ENCODE measurements at places on chromosomes 12 and 14.
A peak's percentile ranks its signal among the peaks of the same experiment; 100 is the strongest.

DNA sequence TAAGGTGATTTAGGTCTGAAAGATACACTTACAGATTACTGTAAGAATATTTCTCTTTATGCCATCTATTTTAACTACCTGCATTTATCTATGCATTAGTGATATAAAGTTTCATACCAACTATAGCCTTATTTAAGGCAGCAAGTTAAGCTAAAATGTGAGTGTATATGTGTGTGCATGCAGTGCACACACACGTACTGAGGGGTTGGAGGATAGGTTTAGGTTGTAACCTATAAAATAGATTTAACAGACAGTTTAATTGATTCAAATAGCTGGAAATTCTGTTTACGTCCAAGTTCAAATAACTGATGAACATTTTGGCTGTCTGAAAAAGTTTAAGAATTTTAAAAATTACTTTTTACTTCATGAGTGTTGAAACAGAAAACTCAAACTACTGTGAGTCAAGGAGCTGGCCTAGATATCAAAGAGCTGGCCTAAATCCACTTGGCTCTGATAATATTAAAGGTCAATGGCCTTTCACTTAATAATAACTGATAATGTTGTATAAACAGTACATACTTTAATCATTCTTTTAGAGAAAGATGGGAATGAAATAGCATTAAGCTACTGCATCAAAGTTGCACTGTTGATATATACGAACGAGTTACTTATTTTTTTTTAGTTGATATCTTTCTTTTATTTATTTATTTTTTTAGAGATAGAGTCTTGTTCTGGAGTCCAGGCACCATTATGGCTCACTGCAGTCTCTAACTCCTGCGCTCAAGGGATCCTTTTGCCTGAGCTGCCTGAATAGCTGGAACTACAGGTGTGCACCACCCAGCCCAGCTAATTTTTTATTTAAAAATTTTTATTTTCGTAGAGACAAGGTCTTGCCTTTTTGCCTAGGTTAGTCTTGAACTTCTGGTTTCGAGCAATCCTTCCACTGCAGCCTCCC, 13.8 kb upstream of the KCNJ8 start:
- no peak for DNase-seq

GRCh38 chr14:33918256-33918655, 32.6 kb downstream of the EGLN3 start:
- no peak for DNase-seq

DNA sequence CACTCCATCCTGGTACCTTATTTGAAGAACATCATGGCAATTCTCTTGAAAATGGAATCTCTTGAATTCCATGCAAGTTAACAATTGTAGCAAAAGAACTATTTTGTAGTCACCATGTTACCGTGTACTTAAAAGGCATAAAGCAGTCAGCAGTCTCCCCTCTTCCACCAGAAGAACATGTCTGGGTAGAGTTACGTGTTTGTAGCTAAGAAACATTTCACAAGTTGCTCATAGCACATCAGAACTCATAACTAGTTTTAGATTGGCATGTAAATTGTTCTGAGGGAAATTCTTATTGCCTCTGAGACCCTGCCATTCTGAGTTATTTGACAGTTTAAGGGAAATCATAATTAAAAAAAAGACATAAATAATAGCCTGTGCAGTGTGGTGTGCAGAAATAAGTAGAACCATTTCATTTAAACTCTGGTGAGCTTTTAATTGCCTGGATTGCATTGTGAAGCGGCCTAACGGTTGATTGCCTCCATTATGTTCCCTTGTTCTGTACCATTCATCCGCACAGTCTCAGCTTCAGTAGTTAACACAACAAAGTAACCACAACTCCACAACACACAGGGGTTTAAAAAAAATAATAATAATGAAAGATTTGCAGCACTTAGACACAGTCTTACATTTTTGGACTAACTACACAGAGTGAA, 2.6 kb downstream of the LMO3 start:
- DNase-seq = no peak

- peak; percentile 9 for DNase-seq
Observed at GRCh38 chr14:33317675-33318074, 379.0 kb downstream of the NPAS3 start.

GRCh38 chr12:10661338-10661737, 12.5 kb downstream of the STYK1 start:
- DNase-seq = peak; percentile 35

- DNase-seq = no peak
Observed at GRCh38 chr12:57046086-57046791, 3.7 kb downstream of the MYO1A start.

DNA sequence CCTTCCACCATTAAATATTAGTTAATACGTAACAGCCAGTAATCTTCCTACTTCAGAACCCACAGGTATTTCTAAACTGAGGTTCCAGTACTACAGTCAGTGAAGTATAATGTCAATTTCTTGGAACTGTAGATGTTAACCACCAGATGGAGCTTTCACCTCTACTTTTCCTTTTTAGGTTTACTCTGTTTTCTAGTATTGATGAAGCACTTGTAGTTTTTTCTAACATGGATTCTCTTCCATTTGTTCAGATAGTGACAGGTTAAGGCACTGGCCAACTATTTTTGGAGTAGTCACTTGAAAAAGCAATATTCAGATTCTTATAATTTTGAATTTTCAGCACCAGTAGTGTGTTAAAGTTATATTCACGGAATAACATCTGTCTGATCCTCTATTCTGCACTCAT, 4.6 kb upstream of the SEC23A start:
- peak; percentile 31 for DNase-seq

DNA sequence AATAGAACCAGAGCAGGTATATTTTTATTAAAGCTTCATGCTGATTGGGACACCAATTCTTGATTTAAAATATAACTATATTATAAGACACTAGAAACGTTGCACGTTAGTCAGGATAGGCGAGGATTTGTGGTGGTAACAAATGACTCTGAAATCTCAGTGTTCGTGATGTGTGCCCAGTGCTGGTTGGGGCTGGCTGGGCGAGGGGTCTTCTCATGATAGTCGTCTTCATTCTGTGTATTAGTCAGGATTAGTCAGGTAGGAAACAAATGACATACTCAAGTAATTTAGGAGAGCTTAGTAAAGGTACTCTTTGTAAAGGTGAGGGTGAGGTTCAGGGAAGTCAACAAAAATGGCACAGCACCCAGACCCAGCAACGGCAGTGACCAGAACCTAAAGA, 73.9 kb upstream of the HIF1A start:
- DNase-seq = no peak

GRCh38 chr14:35180179-35180578, 57.8 kb downstream of the PRORP start:
- no peak for DNase-seq

GRCh38 chr12:96261557-96261956, 67.4 kb downstream of the ELK3 start:
- no peak for DNase-seq

GRCh38 chr12:26748412-26748740, 84.6 kb downstream of the ITPR2 start:
- DNase-seq = no peak

DNA sequence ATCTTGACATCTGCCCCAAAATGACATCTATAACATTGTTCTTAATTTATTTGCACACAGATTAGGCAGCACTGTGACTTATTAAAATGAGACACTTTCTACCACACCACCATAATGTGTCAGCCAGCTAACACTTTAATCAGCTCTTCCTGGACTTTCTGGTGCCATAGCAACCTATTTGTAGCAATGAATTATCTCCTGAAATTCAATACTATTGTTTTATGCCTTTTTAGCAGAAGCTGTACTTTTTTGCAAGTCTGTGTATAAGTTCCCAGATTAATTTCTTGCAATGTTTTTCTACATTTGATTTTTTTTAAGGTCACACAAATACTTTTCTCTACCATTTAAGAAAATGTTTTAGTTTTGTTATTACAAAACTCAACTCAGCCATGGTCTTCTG, 72.8 kb upstream of the SAV1 start:
- peak; percentile 22 for DNase-seq

- DNase-seq = no peak
Observed at GRCh38 chr14:67566908-67567307, 33.2 kb downstream of the PIGH start.

GRCh38 chr14:68309616-68310015, 483.3 kb downstream of the ZFP36L1 start:
- peak; percentile 10 for DNase-seq

DNA sequence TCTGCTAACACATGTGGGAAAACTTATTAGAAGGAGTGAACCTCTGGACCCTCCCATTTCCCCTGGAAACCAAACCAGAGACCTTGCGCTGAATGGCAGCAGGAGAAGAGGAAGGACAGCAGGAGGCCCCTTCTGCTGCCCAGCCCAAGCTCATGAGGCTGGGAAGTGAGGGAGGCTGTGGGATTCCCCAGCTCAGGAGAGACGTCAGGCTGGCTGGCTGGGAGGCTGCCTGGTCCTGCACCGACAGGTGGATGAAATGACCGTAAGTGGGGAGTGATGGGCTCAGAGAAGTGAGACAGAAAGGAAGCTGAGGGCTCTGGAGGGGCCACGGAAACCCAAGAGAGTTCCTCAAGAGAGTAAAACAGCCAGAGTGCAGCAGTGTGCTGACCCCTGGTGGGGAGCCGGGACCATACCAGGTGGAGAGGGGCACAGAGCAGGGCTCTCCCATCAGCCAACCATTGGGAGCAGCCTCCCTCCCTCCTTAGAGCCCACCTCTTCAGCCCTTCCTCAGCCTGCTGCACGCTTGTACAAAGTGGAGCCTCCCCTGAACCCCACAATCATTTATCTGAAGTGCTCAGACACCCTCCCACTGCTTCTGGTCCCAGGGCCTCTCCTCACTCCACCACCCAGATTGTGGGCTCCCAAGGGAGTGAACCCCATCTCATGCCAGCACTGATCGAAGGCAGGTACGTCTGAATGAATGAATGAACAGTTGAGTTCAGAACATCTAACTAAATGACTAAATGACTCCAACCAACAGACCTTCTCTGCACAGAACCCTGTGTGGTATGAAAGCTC, 14.0 kb downstream of the TAMALIN start:
- peak; percentile 55 for DNase-seq

GRCh38 chr14:36524220-36524837, 4.3 kb upstream of the NKX2-1 start:
- no peak for DNase-seq

DNA sequence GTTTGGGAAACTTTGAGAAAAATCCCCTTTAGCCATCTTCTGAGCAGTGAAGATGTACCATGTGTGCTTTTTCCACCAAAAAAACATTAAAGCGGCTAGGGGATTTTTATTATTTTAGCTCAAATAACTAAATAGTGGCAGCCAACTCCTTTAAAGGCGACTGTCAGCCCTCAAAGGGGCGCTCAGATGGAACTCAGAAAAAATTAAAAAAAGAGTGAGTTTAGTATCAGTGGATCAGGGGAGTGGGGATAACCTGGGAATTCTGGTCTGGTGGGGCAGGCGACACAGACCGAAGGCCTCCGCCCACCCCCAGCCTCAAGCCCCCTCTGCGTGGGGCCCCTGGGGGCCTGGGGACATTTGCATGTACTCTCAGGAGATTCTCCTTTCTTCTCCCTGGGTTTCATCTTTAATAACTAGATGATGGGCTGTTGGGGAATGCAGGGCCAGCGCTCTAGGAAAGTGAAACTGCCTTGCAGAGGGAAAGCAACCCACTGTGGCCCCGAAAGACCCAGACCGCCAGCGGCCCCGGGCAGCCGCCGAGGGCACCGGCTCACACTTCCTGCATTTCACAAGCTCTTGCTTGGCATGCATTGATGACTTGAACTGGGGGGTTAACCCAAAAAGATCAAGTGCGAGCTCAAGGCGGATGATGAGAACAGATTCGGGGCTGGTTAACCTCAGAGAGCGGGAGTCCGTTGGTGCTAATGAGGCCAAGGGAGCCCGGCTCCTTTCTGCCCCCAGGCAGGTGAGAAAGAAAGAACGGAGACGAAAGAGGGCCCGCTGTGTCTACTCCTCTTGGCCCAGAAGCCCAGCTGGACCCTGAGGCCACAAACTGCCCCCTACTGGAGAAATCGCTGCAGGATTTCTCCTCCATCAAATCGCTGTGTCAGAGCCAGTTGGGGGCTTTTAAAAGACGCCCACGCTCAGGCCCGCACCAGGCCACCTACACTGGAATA, 7.3 kb upstream of the BATF start:
- no peak for DNase-seq

DNA sequence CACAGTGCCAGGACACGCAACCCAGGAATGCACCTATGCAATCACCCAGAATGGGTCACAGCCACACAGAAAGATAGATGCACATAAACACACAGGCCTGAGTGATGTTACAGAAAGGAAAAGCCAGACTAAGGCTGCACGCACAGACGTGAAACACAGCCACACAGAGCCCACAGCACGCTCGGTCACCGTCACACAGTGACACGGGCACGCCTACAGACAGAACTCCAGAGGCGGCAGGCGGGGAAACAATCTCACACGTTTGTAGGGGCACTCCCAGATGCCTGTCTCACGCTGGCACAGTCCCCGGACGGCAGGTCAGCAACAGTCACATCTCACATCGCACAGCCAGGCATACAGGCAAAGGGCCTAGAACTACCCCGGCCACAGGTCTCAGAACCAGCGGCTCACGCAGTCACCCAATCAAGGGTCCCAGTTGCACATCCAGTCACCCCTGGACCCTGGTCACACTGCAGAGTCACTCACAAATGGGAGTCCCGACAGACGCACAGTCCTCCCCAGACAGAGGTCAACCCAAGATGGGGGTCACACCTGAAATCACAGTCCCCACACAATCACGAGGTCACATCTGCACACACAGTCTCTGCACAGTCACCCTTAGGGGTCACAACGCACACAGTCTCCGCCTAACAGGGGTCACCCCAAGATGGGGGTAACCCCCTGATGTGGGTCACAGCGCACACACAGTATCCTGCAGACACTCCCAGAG, 790 bp downstream of the SSH1 start:
- peak; percentile 69 for DNase-seq

DNA sequence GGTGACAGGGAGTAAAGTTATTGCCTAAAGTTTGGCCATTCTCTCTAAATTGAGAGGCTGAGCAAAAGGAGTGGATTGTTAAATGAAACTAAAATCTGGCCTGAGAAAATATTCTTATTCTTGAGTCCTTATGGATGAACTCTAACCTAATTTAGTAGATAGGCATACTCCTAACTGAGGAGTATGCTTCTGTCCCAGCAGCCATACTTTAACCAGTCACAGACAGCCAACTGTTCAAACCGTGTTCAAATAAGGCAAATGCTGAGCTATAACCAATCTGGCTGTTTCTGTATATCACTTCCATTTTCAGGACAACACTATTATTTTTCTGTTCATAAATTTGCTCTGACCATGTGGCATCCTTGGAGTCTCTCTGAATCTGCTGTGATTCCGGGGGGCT, 75.9 kb upstream of the RERGL start:
- no peak for DNase-seq

GRCh38 chr12:32776258-32776657, 20.6 kb upstream of the YARS2 start:
- no peak for DNase-seq

DNA sequence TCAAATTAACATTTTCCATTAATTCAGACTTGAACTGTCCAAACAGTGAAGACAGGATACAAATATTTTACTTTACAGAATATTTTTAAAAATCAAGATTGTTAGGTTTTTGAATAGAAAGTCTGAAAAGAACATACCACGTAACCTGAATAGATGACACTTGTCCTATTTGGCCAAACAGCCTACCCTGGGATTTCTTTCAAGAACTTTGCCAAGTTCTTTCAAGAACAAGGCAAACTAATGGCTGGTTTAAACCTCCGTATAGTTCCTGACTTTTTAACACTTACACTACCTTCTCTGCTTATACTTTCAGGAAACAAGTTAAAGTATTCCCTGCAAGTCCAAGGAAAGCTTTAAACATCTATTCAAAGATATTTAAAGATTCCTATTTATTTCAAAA, 35.0 kb downstream of the MAP4K5 start:
- no peak for DNase-seq

Measured in fibroblast of skin of right quadriceps (primary cell).